Activated CD4-positive, alpha-beta T cell treated with anti-CD3 and anti-CD28 coated beads for 24 hours (primary cell): ENCODE measurements at places on chromosomes 3 and 15.

DNA sequence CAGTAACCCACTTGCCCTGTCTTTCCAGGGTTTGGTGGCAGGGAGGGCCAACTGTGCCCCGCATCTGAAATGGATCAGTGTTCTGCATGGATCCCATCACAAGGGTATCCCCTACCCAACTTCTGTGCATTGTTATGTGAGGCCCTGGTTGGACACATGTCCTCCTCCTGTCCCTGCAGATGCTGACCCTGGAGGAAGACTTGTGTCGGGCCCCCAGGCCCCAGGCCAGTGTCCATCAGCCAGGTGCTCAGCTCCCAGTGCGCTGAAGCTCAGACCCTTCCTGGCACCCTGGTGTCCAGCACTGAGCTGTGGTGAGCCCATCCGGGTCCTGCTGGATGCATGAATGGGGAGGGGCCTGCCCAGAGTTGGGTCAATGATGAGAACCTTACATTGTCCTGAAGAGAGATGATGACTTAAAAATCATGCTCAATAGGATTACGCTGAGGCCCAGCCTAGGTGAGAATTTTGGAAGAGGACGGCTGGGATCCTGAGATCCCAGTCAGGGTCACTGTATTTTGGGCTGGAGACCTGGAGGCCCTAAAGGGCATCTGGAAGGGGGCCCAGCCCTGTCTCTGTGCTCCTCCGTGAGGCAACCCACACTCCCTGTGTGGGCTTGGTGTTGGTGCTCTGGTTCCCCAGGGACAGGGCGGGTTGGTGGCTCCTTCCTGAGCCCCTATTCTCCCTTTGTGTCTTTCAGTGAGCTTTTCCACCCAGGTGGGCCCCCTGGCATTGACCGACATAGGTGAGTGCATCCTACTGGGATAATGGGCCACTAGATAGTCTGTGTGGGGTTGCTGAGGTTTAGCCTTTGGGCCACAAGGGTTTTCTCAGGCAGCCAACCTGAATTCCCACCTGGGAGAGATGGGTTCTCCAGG, 199.1 kb downstream of the UBE3A start:
- no peak for DNase-seq

- no peak for DNase-seq
Measured at GRCh38 chr3:16808393-16809107, 76.2 kb upstream of the PLCL2 start.

GRCh38 chr3:11591391-11592282, 52.1 kb downstream of the VGLL4 start:
- no peak for DNase-seq

- no peak for DNase-seq
Measured at GRCh38 chr3:42855219-42855546, 20.5 kb downstream of the CYP8B1 start.

GRCh38 chr3:198112031-198112430, 152.0 kb downstream of the LMLN start:
- DNase-seq: no peak

- no peak for DNase-seq
Measured at GRCh38 chr3:194996746-194997145, 274.2 kb downstream of the XXYLT1 start.

GRCh38 chr3:50396502-50396901, 37.2 kb upstream of the TMEM115 start:
- DNase-seq: no peak

DNA sequence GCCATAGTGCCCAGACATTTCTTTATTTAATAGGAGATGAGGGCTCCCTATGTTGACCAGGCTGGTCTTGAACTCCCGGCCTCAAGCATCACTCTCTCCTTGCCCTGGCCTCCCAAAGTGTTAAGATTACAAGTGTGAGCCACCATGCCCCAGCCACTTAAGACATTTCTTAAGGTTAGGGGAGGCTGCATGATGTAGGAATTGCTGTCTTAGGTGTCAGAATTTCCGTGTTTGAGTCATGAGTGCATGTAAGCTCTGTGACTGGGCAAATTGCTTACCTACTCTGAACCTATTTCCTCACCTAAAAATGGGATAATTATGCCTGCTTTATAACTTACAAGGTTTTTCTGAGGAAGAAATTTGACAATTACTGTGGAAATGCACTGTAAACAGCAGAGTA, 34.2 kb upstream of the SIAH2 start:
- DNase-seq: no peak

DNA sequence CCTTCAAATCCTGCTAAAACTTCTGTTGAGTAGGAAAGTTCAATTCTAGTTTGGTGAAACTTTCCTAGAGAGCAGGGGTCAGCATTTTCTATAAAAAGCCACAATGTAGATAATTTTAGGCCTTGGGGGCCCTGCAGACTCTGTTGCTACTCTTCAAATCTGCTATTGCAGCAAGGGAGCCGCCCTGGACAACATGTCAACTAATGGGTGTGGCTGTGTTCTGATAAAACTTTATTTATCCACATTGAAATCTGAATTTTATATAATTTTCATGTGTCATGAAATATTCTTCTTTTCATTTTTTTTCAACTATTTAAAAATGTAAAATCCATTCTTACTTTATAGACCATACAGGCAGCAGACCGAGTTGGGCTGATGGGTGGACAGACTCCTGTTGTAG, 67.4 kb upstream of the SAMMSON start:
- no peak for DNase-seq

- no peak for DNase-seq
Measured at GRCh38 chr15:58549785-58550074, 117.9 kb downstream of the LIPC start.

DNA sequence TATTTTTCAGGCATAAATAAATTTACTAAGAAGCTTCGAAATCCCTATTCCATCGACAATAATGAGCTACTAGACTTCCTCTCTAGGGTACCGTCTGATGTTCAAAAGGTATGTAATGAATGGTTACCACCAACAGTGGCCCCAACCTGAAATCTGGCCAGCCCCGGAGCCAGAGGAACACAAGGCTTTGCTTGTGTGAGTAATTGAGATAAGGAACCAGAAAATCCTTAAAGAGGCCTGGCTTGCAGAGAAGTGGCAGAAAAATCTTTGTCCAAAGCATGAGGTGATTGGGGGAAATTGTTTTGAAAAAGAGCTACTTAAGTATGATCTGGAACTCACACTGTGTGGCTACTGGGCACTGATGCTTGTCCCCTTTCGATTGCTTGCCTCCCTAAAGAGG, 245.3 kb downstream of the MCTP2 start:
- no peak for DNase-seq

DNA sequence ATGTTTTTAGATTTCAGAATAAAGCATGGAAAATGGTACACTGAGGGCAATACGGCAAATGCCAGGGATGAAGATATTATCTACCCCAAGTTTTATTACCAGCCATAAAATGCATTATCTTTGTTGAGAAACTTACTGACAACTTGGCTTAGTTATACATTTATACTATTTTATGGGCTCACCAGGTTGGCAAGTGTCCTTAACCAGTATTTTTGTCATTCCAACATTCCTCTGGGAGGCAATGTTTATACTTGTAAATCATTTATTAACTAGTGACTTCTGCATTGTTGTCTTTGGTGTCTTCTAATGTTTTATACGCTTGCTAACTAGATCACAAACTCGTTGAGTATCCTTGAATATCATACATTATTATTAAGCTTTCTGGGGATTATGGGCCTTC, 18.0 kb upstream of the ADGRG7 start:
- DNase-seq: no peak

DNA sequence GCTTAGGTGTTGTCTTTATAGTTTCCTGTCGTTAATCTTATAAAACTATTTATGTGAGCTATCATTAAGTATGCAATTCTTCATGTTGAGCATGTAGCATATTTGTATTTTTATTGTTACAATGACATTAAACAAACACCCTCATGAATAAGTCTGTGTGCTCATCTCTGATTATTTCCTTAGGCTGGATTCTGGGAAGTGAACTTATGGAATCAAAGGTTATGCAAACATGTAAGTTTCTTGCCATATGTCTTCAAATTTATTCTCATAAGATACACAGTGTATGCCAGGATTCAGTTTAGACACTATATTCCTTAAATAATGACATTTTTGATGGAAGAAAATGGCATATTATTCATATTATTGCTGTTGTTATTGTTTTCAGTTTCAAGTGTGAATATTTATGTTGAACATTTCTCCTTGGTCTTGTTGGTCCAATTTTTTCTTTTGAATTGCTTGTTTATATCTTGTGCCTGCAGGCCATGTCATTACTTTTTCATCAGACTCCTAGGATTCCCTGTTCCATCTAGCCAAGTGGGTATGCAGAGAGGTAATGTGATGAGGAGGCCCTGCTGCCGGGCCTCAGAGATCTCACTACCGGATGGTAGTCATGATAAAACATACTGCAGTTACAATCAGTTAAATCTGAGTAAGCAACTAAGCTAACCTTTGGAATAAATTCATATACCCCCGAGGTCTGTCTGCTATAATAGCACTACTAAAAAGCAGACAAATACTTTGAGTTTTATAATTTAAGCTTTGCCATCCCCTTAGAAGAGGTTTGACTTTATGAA, 684.3 kb upstream of the SGO1 start:
- DNase-seq: no peak

- no peak for DNase-seq
Measured at GRCh38 chr15:98845138-98845884, 162.3 kb downstream of the PGPEP1L start.

DNA sequence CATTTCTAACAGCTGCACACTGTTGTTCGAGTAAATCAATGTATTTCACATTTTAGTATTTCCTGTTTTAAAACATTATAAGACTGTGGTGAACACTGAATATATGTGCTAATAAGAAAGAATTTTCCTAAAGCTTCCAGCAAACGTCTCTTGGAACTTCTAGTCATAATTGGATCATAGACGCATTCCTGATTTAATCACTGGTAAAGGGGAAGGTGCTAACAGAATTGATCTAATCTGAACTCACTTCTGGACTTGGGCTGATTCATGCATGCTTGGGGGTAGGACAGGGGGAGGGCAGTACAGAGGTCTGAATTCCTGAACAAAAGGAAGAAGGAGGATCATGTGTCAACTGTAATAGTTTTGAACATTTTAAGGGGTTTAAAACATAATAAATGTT, 7.3 kb upstream of the LEKR1 start:
- DNase-seq: no peak

- DNase-seq: no peak
Measured at GRCh38 chr15:92870010-92870591, 30.0 kb upstream of the CHD2 start.

- DNase-seq: no peak
Measured at GRCh38 chr3:127970966-127971592, 56.0 kb downstream of the KBTBD12 start.

DNA sequence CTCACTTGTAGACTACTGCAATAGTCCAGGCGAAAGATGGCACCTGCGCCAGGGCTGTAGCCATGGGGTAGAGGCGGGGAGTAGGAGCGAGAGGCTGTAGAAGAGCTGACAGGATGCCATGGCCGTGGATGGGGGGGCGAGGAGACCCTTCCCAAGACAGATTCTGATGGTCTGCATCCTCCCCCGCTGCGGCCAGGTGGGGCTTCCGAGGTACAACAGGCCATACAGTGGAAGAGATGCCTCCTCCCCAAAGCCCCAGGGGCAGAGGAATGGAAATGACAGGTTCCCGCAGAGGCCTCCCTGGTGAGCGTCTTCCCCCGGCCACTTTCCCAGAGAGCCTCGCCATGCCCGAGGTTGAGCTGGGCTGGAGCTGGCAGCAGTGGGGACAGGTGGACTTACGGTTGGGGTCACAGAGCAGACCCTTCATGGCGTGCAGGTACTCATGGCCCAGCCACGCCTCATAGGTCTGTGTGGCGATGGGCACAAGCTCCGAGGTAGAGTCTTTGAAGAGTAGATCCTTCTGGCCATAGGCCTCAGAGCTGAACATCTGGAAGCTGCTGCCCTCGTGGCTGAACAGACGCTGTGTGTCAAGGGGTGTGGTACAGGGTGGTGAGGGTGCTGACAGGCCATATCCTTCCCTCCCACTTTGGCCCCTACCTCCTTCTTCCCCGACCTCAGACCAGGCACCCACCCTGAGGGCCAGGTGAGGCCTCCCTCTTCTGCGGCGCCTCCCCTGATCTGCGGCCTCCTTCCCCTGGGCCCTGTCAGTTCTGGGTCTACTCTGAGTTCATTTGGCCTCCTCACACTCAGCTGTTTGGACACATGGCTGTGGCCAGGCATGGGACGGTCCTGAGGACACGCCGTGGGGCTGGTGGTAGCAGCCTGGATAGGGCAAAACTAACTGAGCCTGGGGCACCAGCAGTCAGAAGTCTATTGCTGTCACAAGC, 13.6 kb downstream of the MELTF start:
- no peak for DNase-seq

DNA sequence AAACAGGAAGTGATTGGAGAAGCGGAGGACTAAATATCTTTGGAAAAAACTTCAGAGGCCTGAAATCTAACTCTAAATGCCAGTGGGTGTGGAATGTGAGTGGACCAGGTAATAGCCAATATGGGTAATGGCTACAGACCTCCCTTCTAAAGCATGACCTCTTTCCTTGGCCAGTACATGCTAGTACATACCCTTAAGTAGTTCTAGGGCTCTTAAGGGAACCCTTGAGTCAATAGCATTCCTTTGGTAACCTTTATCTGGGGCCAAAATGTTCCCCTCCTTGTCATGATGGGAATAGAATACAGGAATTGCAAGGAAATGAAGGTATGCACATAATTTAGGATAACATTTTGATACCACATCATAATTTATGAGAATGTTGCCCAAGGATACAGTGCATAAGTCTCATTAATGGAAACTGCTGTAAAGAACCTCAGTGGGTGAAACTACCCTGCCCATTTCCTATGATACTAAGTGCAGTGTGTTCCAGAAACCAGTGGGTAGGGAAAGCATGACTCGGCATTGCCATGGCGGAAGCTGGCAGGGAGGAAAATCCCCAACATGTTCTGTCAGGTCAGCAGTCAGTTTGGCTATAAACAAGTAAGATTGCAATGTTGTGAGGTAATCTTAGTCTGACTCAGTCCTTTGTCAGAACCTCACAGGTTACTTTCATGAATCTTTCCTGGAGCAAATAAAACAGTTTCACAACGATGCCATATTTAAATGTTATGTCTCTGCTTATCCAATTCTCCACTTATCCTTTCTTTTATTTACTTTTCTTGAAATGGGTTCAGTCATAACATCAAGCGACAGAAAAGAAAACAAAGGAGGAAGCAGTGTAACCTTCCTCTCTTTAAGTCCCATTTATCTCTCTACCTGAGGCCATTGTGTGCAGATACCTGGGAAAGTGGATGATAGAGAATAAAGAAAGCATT, 23.5 kb upstream of the RAP2B start:
- peak; percentile 51 for DNase-seq

GRCh38 chr3:183584246-183584913, 28.9 kb upstream of the KLHL6 start:
- DNase-seq: no peak

DNA sequence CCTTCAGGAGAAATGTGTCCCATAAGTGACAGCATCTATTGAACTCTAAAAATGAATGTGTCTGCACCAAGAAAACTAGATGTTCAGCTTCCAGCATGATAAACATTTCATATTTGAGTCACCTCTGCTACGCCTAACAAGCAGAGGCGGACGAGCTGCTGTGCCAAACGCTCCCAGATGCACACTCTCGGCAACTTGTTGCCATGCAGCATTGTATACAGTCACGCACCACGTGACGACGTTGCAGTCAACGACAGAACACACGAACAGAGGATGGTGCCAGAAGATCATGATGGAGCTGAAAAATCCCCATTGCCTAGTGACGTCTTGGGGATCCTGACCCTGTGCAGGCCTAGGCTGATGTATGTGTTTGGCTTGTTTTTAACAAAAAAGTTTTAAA, 137.5 kb downstream of the XXYLT1 start:
- no peak for DNase-seq
